ENCODE measurements at places on chromosomes 16 and 17.
A peak's percentile ranks its signal among the peaks of the same experiment; 100 is the strongest.

- no peak for DNase-seq
These were observed at the start of gene WNT9B for GRCh38 chr17:46851029-46851741. TSS of gene WNT9B (plus strand) at chr17:46851583. CDS start at chr17:46851639, 56 bp downstream.

DNA sequence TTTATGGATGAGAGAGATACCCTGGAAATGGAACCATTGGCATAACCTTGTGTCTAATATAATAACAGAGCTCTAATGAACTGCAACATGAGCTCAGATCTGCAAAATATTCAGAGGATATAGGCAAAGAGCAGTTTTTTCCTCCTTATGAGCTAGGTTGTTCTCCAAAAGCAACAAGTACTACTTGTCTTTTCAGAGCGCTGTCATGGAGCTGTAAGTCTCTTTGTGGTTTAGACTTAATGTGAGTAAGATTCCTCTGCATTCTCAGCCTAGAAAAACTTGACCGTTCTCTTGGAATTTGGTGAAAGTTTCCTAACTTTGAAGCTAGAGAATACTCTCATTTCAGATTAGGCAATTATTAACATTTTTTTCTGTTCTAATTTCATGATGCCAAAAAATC is 85.2 kb downstream of the FTO start:
- no peak for DNase-seq

DNA sequence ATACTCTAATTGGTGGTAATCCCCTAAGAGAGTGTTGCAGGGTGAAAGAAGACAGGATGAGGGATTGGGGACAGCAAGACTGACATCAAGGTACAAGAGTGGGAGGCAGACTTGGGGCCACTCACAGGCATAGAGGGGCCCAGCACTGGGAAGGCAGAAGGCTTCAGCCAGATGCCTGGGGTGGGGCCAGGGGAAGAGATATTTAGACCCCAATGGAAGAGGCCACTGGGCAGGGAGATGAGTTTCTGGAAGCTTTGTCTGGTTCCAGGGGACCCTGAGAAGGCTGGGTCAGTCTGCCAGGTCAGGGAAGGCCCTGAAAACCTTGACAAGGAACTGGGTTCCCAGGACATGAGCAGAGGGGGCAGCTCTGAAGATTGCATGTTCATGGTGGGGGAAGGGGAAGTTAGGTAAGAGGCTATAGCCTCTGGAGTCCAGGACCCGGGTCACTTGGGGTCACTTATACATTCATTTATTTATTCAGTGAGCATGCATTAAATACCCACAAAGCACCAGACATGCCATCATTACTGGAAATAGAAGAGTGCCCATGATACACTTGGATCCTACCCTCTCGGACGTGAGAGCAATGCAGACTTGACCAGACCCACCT is 92.9 kb downstream of the TMEM132E start:
- DNase-seq, result no peak

GRCh38 chr16:84839054-84839453 is 19.3 kb downstream of the CRISPLD2 start:
- no peak for DNase-seq

- DNase-seq, result peak; percentile 85
These were observed at the start of gene ABCC1 for GRCh38 chr16:15949210-15950160. TSS of gene ABCC1 (plus strand) at chr16:15949616. CDS start at chr16:15949752, 136 bp downstream.

- no peak for DNase-seq
These were observed 8.2 kb downstream of the SPNS2 start for GRCh38 chr17:4506892-4507291.

- DNase-seq, result no peak
These were observed 47.7 kb downstream of the CLEC16A start for GRCh38 chr16:10992112-10992511.

GRCh38 chr17:17239832-17240231 is 2.9 kb upstream of the FLCN start:
- peak; percentile 3 for DNase-seq

DNA sequence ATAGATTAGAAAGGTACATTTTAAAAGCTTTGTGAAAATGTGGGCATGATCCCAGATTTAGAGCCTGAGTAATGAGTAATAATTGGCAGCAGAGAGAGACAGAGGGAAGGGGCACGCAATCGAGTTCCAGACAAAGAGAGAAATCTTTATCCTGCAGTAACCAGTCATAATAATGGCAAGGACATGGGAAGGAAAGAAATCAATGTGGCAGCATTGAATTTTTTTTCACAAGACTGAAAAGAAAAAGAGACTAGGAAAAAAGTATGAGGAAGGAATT is 790.8 kb upstream of the SOX9 start:
- DNase-seq, result no peak

- no peak for DNase-seq
These were observed 12.8 kb upstream of the FBXL19 start for GRCh38 chr16:30910427-30911029.

GRCh38 chr17:64173646-64174045 is 43.7 kb upstream of the ERN1 start:
- no peak for DNase-seq

DNA sequence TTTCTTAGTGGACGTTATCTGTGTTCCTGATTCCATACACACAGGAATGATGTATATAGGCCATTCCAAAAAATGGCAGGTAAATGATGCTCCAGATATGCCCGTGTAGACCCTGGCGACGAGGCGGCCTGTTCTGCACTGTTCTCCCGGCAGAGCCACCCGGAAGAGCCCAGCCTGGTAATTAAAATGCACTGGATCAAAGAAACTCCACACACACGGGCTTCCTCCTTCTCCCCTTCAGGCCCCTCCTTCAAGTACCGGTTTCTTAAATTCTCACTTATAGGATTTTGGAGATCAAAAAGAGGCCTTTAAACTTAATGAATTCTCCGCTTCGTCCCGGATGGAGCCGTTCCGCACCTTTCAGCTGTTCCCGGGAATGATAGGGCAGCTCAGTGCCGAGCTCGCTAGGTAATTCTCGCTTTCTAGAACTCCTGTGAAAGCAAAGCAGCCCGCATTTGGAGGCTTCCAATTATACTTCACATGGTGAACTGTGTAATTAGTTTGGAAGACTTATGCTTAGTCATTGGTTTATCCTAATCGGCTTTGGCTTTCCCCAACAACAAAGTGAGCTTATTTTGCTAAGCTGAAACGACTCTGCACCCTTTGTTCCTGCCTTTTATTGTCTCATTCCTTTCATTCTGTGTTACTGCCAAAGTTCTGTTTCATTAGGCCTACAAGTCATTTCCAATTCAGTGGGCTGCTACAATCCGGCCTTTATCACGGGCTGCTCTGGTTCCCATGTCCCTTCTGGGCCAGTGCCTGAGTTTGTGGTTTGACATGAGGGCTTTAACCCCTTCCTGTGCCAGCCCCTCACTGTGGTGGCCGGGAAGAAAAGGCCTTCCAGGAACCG is 150.0 kb downstream of the MSI2 start:
- no peak for DNase-seq

- DNase-seq, result no peak
These were observed 24.3 kb downstream of the SPECC1 start for GRCh38 chr17:20033415-20033814.

- no peak for DNase-seq
These were observed 636 bp downstream of the WWOX start for GRCh38 chr16:78100112-78100467.

GRCh38 chr17:51731941-51732722 is 426.4 kb downstream of the CA10 start:
- no peak for DNase-seq

DNA sequence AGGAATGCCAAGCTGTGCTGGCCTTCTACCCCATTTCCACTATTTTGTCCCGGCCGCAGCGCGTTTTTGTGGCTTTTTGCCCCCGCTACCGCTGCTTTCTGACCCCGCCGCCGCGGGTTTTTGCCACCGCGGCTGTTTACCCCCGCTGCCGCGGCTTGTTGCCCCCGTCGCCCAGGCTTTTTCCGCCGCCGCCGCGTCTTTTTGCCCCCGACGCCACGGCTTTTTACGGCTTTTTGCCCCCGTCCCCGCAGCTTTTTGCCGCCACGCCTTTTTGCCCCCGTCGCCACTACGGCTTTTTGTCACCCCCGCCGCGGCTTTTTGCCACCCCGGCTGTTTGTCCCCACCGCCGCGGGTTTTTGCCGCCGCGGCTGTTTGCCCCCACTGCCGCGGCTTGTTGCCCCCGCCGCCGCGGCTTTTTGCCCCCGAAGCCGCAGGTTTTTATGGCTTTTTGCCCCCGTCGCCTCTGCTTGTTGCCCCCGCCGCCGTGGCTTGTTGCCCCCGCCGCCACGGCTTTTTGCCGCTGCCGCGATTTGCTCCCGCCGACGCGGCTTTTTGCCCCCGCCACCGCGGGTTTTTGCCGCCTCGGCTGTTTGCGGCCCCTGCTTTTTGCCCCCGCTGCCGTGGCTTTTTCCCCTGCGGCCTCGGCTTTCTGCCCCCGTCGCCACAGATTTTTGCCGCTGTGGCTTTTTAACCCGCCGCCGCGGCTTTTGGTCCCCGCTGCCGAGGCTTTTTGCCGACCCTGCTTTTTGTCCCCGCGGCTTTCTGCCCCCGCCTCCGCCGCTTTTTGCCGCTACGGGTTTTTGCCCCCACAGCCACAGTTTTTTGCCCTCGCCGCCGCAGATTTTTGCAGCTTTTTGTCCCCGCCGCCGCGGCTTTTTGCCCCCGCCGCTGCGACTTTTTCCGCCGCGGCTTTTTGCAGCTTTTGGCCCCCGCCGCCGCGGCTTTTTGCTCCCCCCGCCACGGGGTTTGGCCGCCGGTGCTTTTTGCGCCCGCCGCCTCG is 520.4 kb upstream of the WSB1 start:
- no peak for DNase-seq

GRCh38 chr16:84362471-84362941 is 5.8 kb upstream of the ATP2C2 start:
- no peak for DNase-seq

- DNase-seq, result peak; percentile 53
These were observed 12.5 kb downstream of the DHODH start for GRCh38 chr16:72021043-72021442.

GRCh38 chr17:69468207-69468606 is 53.7 kb downstream of the MAP2K6 start:
- DNase-seq, result no peak

DNA sequence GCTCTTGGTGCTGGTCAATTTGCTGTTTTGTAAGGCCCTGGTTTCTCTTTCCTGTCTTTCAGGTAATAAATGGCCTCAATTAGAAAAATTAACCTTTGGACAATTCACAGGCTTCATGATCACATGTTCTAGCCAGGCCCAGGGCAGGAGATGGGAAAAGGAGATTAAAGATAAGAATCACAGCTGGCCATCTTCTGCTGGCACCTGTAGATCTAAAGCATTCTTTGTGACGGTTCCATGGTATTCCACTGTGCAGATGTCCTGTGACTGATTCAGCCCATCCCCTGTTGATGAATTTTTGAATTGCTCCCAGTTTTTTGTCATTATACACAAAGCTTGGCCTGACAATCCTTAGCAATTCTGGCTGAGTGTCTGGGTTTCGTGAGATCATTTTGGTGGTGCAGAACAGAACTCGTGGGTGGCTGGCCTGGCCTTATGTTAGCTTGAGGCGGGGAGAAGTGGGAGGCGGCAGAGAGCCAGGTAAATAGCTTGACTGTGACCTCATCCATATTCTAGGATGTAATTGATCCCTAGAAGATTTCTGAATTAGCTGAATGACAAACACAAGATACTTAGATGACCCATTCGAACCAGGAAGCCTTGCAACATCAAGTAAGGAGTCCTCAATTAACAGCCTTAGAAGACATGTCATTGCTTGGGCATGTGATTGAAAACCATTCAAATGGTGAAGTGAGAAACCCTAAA is 14.1 kb downstream of the TMC5 start:
- no peak for DNase-seq

GRCh38 chr16:85800321-85800669 is 800 bp downstream of the COX4I1 start:
- DNase-seq, result peak; percentile 81

GRCh38 chr17:10698096-10698818 is 863 bp downstream of the ADPRM start:
- no peak for DNase-seq

- DNase-seq, result no peak
These were observed 6.3 kb upstream of the CBFB start for GRCh38 chr16:67022531-67023214.

DNA sequence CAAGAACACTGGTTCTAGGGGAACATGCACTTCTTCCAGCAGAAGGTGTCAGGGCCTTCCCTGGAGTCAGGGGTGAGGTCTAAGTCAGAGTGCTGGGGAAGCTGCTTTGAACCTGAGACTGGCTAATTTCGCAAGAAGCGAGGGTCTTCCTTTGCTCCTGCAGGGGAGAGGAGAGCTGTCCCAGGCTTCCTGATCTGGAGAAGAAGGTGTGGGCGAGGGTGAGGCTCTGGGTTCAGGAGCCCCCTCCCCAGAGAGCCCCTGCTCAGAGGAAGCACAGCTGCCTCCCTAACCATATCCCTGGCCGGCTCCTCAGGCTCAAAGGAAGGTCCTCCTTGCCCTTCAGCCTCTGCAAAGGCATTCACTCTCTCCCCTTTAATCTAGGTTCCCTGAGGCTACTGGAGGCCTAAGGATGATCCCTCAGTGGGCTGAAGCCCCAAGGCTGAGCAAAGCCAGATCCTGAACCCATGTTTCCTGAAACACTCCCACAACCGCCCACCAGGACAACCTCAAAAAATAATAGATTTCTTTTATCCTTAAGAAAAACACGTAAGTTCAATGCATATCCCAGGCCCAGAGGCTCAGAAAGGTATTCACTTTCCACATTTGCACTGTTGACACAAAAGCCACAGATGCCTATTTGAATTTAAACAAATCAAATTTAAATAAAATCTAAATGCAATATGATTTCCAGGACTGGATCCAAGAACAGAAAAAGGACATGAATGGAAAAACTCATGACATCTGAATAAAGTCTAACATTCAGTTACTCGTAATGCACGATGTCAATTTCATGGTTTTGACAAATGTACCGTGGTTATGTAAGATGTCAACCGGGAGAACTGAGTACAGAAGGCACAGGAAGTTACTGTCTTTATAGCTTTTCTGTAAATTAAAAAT is 71.5 kb upstream of the RCVRN start:
- no peak for DNase-seq

DNA sequence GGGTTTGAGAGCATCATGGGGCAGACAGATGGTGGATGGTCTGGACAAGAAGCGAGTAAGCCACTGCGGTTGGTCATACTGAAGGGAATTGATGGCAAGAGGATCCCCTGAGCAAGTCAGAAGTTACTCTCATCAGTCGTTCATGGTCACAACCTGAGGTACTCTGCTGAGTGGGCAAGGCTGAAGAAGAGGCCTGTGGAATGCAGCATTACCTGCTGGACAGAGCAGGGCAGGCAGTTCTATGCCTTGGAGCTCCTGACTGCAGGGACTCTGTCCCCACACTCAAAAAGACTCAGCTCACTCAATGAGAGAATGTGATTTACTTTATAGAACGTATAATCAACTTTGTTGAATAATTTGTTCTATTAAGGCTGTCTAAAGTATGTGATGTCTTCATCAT is 28.3 kb downstream of the ALDH3A2 start:
- DNase-seq, result no peak

DNA sequence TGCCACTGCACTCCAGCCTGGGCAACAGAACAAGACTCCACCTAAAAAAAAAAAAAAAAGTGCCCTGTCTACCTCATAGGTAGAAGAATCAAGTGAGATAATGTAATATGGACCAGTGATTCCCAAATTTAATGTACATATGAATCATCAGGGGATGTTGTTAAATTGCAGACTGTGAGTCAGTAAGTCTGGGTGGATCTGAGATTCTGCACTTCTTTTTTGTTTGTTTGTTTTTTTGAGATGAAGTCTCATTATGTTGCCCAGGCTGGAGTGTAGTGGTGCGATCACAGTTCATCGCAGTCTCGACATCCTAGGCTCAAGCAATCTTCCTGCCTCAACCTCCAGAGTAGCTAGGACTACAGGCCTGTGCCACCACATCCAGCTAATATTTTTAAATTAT is 31.6 kb downstream of the HOXB1 start:
- DNase-seq, result no peak

- DNase-seq, result peak; percentile 33
These were observed 19.1 kb downstream of the ZFHX3 start for GRCh38 chr16:73028721-73029361.
